ENCODE measurements at places on chromosomes 2 and 18.

- no peak for DNase-seq
Observed at GRCh38 chr2:27829791-27830190, 58.3 kb downstream of the MRPL33 start.

DNA sequence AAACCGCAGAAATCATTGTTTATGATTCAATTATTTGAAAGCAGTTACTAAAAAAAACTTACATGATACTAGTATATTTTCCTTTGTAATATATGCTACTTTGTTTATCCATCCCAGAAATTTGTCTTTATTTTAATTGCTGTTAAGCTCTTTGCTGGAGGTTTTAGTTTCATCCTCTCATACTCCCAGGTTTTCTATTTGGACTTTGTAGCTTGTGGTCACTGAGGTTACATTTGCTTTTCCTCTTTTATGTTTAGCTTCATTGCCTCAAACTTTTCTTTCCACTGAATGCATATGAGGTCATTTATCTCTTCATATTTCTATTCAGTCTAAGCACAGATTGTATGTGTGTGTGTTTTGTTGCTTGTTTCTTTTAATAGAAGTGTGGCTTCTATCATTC is 89.9 kb downstream of the ERBB4 start:
- DNase-seq = no peak

DNA sequence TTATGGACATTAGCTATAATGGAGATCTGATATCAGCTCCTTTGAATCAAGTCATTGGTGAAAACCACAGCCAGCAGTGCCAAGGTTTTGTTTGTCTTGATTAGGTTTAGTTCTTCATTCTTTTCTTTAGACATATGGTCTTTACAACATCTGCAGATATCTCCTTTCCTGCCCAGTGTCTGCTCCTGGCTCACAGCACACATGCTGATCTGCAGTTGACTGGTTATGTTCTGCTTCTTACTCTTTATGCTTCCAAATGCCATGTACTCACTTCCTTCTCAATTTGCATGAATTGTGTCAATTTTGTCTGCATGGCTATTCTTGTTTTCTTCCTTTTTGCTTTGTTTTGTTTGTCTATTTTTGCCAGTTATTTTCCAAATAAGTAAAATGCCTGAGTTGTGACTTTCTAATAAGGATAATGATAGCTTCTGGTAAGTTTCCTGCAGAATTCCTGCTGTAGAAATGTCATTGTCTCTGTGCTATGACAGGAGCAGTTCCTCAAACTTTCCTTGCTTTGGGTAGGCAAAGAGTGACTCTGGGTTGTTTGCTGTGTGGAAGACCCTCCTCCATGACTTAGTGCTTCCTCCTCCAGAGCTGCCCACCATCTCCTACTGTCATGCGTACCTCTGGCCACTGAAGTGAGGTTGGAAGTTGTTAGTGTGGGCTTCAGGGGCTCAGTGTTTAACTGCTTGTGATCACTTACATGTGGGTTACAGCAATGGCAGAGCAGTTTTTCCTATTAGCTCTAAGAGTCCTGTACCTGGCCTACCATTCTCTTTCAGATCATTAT is 8.2 kb downstream of the ARHGAP25 start:
- DNase-seq = no peak

GRCh38 chr2:149004836-149005235 is 33.7 kb upstream of the LYPD6B start:
- DNase-seq = no peak

DNA sequence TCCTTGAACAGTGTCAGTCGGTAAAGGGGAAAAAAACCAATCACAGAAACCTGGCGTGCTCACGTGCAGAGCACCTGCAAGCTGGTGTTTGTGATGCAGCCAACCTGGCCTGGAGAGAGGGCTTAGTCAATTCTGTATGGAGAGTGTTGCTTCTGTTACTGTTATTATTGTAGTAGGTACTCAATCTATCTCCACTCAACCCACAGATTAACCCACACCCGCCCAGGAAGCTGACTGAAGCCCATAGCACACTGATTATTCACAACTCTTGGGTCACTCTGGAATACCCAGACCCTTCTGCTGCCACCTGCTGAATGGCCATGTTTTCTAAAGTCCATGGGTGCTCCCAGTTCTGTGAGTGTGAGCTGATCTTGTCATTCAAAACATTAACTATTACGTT is 53.9 kb downstream of the TNFRSF11A start:
- no peak for DNase-seq

DNA sequence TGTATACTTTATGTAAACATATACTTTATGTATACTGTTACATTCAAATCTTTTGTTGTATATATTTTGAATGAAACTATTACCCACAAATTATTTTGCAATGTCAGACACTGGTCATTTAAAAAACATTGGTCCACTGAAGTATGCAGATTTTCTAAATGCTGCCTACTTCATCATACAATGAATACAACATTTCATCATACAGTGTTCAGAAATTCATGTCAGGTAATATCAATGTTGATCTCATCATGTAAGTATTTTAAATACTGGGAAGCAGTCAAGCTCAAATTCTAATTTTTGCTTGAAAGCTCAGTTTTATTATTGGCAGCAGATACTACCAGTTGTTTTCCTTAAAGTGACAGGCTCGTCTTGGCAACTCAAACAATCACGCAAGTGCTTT is 2.9 kb upstream of the STAT4 start:
- no peak for DNase-seq

DNA sequence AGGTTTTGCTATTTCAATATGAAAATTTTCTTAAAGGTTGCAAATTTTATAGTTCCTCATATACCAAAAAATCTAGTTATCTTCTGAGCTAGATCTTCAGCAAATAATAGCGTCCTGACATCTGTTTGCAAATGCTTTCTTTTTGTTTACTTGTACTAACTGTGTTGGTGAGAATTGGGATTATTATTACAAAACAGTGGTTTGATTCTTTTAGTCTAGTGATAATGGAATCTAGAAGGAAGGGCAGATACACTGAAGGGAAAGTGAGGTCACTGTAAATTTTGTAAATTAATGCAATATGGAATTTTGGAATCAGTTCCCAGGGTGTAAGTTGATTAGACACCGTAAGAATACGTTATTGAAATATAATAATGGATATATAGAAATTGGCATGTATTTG is 36.2 kb upstream of the NT5C1B start:
- DNase-seq = no peak

DNA sequence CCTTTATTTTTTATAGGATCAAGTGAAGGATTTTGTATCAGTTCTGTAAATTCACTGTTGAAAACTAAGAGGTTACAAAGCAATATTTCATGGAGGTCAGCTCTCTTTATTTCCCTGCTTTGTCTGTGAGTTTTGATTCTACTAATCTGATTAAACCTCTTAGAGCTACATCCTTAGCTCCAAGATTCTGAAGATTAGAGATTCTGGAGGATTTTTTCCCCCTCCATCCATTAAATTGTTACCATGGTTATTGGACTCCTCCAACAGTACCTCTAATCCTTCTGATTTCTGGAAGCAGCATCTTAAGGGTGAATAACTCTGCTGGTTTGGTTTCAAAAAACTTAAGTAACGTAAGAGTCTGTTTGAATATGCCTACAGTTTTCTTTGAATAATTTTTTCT is 110.0 kb downstream of the TANC1 start:
- DNase-seq = no peak

DNA sequence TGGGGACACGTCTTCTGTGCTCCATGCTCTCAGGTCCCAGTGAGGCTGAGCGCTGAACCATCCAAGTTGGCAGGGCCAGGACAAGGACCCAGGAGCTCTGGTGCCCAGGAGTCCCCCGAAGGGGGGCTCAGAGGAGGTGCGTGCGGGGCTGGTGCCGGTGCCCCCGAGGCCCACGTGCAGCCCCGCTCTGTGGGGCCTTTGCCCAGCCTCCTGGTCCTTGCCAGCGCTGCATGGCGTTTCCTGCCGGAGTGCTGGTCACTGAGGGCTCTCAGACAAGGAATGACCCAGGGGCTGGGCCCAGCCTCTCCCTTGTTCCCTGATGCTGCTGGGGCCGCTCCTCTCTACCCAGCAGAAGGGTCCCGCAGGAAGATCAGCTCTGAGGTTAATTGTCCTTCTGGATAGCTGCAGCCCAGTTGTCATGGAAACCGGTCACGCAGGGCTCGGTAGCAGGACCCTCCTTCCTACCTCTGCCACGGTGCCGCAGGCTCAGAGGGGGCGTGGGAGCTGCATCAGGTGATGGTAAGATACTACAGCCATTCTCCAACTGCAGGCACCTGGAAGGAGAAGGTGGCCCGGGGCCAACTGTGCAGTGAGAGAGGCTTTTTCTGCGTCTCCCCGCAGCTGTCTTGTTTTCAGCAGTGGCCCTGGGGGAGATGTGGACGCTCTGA is 64.5 kb downstream of the RRM2 start:
- no peak for DNase-seq

GRCh38 chr2:163877316-163877715 is 141.5 kb upstream of the FIGN start:
- no peak for DNase-seq

DNA sequence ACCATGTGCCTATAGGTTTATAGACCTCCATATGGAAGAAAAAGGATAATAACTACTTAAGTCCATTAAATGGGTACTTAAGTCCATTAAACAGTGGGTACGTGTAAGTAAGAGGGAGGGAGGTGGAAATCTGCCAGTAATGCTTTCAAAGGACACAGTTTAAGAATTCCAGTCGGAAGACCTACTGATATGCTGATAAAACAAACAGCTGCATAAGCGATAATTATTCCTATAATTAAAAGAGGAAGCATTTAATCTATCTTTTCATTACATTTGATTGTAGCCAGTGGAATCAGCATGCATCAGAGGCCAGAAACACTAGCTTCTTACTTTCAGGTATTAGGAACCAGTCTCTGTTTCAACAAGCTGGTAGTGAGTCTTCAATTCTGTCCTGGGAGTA is 96.4 kb upstream of the DDX18 start:
- no peak for DNase-seq

DNA sequence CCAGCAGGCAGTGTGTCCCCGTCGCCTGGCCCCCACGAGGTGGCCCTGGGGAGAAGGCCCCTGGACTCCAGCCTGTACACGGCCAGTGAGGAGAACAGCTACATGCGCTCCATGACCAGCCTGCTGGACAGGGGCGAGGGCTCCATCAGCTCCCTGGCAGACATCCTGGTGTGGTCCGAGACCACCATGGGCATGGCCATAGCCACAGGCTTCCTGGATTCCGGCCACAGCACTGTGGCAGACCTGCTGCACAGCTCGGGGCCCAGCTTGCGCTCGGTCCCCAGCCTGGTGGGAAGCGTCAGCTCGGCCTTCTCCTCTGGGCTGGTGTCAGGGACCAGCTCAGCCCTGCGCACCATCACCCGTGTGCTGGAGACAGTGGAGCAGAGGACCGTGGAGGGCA is 1.0 kb downstream of the TEX44 start:
- DNase-seq = no peak

DNA sequence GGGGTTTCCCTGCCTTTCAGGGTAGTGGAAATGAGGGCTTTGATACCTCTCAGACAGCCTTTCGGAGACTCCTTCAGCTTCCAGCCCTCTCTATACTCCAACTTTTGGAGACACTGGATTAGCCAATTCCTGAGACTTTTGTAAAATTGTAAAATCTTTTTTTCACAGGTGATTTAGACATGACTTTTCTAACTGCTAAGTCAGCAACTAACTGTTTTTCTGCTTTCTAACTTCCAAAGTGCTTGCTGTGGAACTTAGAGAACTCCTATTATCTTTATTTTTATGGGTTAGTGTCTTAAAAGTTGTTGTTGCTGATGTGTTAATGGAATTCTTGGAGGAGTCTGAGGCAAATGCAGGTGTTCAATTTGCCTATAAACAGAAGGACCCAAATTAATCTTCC is 616.7 kb upstream of the ID2 start:
- DNase-seq = no peak

GRCh38 chr2:75952173-75952572 is 241.5 kb upstream of the GCFC2 start:
- DNase-seq = no peak

- no peak for DNase-seq
Observed at GRCh38 chr2:196535061-196535460, 104.5 kb upstream of the CCDC150 start.

DNA sequence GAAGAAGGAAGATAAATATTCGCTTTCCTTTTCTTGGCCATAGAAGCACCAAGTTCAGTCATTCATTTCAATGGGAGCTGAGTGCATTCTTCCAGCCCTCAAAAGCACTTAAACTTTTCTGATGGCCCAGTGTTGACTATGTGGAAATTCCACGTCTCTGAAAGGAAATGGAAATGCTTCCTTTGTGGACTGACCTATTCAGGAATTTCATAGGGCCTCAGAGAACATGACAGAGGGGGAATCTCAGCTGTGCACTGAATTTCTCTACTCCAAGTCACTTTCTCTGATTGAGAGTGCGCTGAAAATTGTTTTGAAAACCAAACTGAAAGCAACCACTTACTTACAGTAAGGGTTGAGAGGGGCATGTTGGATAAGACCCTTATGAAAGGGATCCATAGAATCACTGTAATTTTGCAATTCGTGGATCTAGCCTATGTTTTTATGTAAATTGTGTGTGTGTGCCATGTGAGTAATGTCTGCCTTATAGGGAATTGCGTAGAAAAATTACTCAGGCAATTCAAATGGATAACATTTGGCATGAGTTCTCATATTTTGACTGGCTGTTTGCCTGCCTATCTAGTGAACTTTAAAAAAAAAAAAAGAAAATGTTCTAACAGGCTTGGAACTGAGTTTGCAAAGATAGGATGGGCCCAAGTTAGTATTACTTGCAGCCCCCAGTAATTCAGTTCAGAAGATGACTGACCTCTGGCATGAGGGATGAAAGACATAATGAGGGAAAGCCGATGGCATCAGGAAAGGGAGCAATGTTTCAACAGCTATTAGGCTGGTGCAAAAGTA is 437.0 kb downstream of the PTPRM start:
- no peak for DNase-seq

DNA sequence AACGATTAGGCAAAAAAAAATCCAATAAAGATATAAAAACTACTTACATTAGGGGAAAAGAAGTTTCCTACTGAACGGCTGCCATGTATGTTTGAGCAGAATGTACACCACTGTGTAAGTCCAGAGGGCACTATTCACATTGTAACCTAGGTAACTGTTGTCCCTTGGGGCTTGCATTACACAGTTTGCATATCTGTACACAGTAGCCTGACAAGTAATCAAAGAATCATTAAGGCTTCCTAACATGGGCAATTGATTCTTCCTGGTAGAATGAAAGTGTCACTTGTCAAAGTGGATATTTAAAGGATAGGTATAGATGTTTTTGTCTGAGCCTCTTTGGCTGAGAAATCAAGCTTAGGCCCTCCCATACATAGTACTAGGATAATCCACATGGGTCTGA is 39.1 kb downstream of the PLEK start:
- no peak for DNase-seq

All from activated T-helper 1 cell treated with anti-CD3 and anti-CD28 coated beads, Interleukin-2, amount 50 U/mL, for 16 hours (primary cell).